ENCODE measurements at places on chromosomes 5 and 9.
A peak's percentile ranks its signal among the peaks of the same experiment; 100 is the strongest.

GRCh38 chr5:1564182-1564748, 40.5 kb upstream of the LPCAT1 start:
- no peak for DNase-seq

- no peak for DNase-seq
These were observed 28.7 kb downstream of the GFRA3 start for GRCh38 chr5:138245717-138246116.

DNA sequence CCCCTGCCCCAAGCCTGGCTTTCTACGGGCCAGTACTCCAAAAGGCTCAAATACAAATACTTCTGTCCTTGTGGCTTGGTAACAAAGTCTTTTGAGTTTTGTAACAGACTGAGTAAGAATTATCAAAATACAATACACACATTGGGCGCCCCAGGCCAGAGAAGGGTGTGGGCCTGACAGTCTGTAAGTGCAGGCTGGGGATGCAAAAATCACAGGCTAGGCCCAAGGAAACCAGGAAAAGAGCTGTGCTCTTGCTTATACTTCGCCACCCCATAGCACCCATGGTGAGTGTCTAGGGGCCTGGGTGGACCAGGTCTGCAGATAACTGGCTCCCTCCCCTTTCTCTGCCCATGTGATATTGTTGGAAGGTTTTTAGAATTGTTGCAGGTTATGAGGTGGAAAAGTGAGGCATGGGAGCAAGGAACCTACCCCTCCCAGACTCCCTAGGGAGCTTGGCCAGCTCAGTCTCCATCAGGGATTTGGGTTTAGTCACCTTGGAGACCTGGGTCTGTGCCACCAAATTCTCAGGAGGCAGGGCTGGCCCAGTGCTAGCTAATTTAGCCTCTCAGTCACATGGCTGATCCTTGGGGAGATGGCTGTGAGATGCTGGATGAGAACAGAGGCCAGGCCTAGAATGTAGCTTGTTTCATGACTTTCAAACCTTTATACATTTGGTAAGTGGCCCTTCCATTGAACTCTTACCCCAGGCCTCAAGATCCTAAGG, 72.9 kb downstream of the TARS1 start:
- DNase-seq: no peak

- DNase-seq: no peak
These were observed 41.8 kb downstream of the TNFSF8 start for GRCh38 chr9:114888607-114889006.

GRCh38 chr9:116278326-116278725, 124.7 kb downstream of the PAPPA start:
- no peak for DNase-seq

DNA sequence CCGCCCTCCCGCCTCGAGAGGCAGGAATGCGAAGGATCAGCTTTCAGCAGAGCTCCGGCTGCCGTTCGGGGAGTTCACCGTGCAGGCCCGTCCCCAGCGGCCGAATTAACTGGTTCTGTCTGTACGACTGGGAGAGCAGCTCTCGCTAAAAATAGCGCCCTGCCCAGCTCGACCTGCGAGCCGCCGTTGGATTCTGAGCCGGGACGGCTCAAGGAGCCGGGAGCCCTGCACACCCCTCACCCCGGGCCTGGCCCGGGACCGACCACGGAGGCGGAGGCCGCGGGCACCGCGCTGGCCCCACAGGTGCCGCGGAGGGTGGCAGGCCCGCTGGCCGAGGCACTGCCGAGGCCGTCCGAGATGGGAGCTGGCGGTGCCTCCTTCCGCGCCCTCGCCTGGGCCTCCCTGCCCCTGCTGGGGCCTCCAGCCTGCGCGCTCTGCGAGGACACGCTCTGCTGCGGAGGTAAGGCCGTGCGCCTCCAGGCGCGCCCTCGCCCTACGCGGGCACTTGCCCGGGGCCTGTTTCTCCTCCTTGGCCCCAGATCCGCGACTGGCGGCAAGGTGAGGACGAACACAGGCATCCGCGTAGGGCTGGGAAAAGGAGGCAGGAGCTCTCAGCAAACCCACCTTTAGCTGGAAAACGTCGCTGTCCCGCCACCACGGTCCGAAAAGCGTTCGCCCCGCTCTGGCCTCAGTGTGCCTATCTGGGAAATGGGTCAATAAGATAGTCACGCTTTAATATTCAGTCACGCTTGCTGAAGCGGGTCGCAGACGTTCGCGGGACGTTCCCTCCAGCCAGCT, 53.1 kb upstream of the DAB2IP start:
- peak; percentile 46 for DNase-seq

- DNase-seq: no peak
These were observed 273.2 kb upstream of the PANK3 start for GRCh38 chr5:168852329-168852728.

GRCh38 chr9:83569326-83569725, 31.1 kb upstream of the FRMD3 start:
- no peak for DNase-seq

GRCh38 chr5:87900419-87900818, 368.2 kb downstream of the TMEM161B start:
- no peak for DNase-seq

- DNase-seq: no peak
These were observed 119.6 kb downstream of the SGCD start for GRCh38 chr5:156446526-156446925.

DNA sequence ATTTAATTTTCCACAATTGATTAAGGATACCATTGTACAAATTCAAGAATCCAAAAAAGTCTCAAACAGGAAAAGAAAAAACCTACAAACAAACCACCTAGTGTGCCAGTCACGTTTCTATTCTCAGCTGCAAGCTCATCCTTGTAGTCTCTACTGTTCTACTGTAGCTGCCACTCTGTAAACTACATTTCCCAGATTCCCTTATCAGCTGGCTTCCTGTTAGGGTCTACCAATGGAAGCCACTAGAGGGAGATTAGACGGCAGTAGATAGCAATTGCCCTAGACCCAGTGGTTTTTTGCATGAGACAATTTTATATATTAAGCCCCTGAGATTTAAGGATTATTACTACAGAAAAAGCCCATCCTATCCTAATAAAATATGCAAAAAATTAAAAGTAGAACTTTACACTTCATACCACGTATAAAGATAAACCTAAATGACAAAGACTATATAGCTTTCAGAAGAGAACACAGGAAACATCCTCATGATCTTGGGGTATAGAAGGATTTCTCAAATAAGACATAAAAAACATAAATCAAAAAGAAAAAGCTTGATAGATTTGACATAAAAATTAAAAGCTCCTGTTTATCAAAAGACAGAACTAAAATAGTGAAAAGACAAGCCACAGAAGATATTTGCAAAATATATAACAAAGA, 37.4 kb downstream of the P4HA2 start:
- DNase-seq: peak; percentile 52

DNA sequence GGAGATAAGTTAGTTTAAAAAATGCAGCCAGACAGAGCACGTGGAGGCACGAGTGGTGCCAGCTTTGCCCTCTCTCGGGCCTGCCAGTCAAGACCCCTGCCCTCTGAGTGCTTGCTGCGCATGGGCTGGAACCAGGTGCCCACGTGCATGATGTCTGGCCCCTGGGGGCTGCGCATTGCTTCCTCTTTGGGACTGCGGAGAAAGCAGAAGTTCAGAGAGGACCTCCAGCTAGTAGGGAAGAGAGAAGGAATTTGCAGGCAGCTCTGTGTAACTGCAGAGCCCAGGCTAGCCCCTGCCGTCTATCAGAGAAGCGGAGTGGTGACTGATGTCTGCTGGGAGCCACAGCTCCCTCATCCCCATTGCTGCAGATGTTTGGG, 9.7 kb upstream of the RNU6ATAC start:
- DNase-seq: no peak

- no peak for DNase-seq
These were observed 126.4 kb downstream of the KCNIP1 start for GRCh38 chr5:170630226-170630625.

DNA sequence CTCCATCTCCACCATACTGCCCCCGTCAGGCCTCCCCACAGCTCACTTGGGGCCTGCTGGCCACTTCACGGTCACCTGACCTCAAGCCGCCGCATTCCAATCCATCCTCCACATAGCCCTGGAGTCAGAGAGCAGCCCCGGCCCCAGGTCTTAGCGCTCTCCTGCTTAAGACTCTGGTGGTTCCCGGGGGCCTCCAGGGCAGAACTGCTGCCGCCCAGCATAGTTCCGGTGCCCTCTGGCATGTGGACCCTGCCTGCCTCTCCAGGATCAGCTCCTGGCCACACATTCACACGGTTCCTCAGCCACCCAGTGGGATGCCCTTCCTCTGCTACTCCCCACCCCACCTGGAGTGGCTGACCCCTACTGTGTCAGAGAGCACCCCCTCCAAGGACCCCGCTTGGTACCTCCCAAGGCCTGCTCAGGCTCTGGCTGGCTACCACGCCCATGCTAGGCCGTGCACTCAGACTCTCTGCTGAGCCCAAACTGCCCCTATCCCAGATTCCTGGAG, 8.7 kb downstream of the PHYKPL start:
- no peak for DNase-seq

GRCh38 chr5:180830253-180831138, 27.9 kb upstream of the MGAT1 start:
- DNase-seq: no peak

DNA sequence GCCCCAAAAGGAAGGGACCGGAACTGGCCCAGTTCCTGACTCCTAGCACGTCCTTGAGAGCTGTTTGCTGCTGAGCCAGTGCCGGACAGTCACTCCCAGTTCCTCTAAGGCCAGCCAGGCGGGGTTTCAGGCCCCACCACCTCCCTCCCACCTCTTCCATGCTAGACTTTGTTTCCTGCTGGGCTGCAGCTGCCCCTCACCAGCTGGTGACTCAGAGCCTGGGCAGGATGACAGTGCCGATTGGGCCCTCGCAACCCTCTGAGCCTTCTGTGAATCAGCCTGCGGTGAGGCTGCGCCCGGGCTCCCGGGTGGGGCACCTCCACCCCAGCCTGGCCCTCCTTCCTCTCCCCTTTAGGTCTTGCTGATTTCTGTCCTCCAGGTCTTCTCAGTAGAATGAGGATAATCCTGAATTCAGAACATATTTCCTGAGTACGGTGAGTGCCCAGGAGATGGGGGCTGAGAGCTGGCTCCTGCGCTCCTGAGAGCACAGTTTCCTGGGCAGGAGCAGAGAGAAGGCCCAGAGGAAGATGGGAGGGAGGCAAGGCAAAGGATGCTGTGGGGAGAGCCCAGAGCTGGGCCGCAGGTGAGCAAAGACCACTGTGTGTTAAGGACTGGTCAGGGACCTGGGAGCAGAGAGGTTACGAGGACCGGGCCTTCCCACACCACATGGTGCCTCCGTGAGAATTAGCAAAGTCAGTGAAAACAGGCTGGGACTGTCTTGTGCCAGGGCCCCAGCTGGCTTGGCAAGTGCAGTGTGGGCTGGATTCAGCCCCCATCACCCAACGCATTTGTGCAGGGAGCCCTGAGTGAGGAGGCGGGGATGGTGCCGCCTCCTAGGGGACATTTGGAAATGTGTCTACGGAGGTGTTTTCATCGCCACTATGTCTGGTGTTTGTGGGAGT, 32.9 kb upstream of the STXBP1 start:
- peak; percentile 90 for DNase-seq

- no peak for DNase-seq
These were observed 636.9 kb upstream of the TLE4 start for GRCh38 chr9:78934880-78935279.

GRCh38 chr5:96259151-96259772, 173.8 kb downstream of the PCSK1 start:
- no peak for DNase-seq

- no peak for DNase-seq
These were observed 233.9 kb upstream of the ZNF608 start for GRCh38 chr5:124980163-124980941.

GRCh38 chr5:58683567-58683966, 100.7 kb downstream of the RAB3C start:
- DNase-seq: no peak

DNA sequence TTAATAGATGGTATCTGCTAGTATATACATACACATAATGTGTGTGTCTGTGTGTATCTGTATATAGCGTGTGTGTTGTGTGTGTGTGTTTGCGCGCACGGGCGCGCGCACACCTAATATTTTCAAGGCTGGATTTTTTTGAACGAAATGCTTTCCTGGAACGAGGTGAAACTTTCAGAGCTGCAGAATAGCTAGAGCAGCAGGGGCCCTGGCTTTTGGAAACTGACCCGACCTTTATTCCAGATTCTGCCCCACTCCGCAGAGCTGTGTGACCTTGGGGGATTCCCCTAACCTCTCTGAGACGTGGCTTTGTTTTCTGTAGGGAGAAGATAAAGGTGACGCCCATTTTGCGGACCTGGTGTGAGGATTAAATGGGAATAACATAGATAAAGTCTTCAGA, 757 bp downstream of the FXN start:
- no peak for DNase-seq

DNA sequence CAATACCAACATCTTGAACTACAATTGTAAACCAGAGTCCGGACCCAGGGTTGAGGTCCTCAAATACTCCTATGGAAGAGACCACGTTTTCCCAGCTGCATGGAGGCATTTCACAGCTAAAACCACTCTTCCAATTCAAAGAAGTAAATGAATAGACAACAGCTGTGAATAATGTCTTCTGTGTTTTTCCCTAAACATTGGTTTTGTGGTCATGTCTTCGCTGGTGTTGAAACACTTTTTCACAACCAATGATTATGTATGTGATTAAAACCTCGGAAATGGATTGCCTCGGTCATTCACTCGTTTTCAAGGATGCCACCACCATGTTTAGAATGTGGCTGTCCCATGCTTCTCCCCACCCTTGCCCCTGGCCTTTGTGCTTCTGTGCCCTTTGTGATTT, 9.4 kb upstream of the TENT4A start:
- DNase-seq: no peak

GRCh38 chr5:170633235-170634081, 129.6 kb downstream of the KCNIP1 start:
- peak; percentile 46 for DNase-seq

- DNase-seq: no peak
These were observed 58.2 kb downstream of the CHSY3 start for GRCh38 chr5:129962506-129962905.

- DNase-seq: no peak
These were observed 101.6 kb downstream of the NREP start for GRCh38 chr5:111655169-111655924.

GRCh38 chr9:96067600-96067999, 192.1 kb downstream of the ERCC6L2 start:
- no peak for DNase-seq

- no peak for DNase-seq
These were observed 7.4 kb downstream of the SMARCA2 start for GRCh38 chr9:2022560-2022959.

Measured in AG09309 (cell line).